PC-9 (cell line): ENCODE measurements at places on chromosomes 16 and 17. TPM values are rescaled to one million over a fixed set of nuclear protein-coding genes. Genes with fewer than 3 reads are reported as not detected.

NOG gene
- 4.2 and 4.8 TPM in 2 replicates for total RNA-seq

MYH1 gene
- total RNA-seq = not detected in 2 replicates

HCRT gene
- total RNA-seq = not detected in 2 replicates

RAB26 gene
- total RNA-seq = 29.5 and 31.3 TPM in 2 replicates

CDC42EP4 gene
- 48.4 and 52.0 TPM in 2 replicates for total RNA-seq

OVCA2 gene
- 34.4 and 35.4 TPM in 2 replicates for total RNA-seq

ALOX12B gene
- total RNA-seq = not detected in 2 replicates

PPP4C gene
- 246 and 268 TPM in 2 replicates for total RNA-seq

C1QTNF8 gene
- total RNA-seq = not detected in 2 replicates

CCL17 gene
- not detected in 2 replicates for total RNA-seq

GDPD1 gene
- 3.1 and 3.4 TPM in 2 replicates for total RNA-seq

SLC5A11 gene
- 3.7 and 5.7 TPM in 2 replicates for total RNA-seq

MT4 gene
- not detected in 2 replicates for total RNA-seq

KCNH6 gene
- total RNA-seq = not detected in 2 replicates

ZPBP2 gene
- total RNA-seq = not detected in 2 replicates
